Karpas-422 (cell line): ENCODE measurements at places on chromosomes 3 and 15.
A peak's percentile ranks its signal among the peaks of the same experiment; 100 is the strongest.

GRCh38 chr3:163813935-163814334 is 1264.4 kb downstream of the SI start:
- DNase-seq = no peak

- DNase-seq = peak; percentile 71
These were observed 1.4 kb downstream of the MTMR10 start for GRCh38 chr15:30990036-30990435.

DNA sequence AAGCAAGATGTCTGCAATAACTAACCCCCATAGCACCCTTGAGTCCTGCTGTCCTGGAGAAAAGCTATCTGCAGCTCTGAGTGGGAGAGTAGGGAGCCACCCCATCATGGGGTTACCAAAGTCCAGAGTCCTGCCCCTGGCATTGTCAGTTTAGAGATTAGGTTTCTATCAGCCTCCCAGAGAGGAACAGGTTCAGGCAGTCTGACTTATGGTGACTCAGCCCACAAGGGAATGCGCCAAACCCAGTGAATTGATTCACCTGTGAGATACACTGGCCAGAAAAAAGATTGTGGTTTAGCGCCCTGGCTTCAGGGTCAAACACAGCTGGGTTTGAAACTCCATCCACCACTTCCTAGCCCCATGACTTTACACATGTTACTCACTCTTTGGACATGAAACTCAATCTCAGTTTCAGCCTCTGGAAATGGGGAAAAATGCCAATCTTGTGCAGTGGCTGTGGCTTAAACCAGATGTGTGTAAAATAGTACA is 263.6 kb upstream of the HES1 start:
- DNase-seq = no peak

DNA sequence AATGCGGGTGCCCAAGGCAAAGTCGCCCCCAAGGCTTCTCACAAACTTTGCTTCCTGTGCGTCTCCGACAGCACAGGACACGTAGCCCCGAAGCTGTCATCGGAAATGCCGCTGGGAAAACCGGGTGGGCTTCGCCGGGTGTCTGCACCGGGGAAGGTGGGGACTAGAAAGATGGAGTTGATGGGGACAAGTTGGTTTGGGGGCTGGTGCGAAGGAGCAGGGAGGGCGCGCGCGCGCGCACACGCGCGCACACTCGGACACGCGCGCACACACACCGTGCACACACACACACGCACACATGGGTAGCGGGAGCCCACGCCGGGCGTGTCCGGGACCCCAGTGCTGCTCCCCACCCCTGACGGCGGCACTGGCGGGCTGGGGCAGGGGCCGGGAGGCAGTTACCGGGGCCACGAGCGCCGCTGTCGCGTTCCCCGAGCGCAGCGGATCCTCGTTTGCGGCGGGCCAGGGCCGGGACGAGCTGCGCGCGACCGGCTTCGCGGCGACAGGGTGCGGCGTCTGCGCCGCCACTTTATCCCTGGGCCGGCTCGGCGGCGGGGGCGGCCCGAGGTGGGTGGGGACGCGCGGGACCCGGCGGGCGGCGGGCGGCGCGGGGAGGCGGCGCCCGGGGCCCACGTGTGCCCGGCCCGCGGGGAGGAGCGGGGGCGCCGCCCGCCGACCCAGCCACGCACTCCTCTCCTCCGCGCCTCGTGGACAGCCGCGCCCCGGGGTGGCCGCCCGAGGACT is 539 bp upstream of the MGLL start:
- peak; percentile 69 for DNase-seq

DNA sequence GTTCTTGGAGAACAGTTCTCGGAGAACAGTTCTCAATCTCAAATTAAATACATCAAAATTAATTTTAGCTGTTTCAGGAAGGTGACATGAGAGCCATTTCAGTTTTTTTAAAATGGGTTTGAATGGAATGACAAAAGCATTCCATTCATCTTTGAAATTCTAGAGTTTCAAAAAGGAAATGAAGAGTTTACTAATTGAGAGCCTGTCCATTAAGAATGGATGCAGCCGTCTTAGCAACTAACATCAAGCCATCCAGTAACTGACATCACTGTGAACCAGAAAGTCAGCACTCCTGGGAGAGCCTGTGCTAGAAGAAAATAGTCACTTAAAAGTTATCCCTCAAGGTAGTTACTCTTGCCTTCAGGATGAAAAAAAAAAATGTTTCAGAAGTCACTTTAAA is 47.0 kb upstream of the FSTL1 start:
- DNase-seq = no peak

GRCh38 chr15:61390138-61390537 is 161.0 kb upstream of the RORA start:
- DNase-seq = no peak
